ENCODE measurements at places on chromosomes 1 and 21.

DNA sequence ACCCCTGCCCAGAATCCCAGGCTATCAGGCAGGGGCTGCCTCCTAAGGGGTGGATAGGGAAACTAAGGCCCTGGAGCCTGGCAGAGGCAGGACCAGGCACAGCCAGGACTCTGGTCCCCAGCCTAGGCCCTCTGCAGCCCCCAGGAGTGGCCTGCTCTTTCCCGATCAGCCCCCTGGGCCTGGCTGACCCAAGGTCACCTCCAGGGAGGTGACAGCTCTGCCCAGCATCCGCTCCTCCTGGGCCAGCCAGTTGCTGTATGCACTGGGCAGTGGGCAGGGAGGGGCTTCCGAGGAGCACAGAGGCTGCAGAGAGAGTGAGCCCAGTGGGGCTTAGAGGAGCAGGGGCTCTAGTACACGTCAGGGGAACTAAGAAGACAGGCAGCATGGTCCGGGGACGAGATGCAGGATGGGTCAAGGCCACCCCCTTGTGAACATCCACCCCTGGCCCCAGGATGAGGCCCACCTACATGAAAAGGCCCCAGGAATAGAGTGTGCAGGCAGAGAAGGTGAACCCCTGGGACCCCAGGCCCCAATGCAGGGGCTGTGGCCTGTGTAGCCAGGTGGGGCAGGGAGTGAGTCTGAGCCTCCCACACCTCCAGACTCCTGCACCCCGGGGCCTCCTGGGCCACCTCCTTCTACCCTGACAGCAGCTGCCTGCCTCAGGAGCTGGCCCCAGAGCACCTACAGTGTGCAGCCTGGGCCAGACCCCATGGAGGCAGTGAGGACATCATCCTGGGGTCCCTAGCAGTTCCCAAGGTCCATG lies 32.8 kb downstream of the WNT9A start:
- DNase-seq = no peak

DNA sequence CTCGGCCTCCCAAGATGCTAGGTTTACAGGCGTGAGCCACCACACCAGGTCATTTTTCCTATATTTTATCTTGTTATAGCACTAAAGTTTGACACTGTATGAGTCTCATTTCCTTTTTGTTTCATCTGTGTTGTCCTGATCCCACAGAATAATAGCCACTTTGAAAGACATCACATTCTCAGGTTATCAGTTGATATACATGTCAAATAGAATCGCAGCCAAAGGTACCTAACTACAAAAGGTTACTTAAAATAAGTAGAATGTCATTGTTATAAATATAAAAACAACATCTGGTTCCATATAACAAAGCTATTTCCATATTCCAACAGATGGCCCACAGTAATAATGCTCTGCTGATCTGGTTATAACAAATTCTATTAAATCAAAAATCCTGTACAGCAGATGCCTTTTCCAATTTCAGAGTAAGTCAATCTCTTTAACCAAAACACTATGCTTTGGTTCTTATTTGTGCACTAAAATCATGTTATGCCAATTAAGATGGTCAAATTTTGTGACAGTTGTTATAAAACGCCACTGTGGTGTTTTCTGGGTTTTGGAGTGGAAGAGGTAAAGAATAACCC lies 6.0 kb downstream of the FOXJ3 start:
- DNase-seq = no peak

DNA sequence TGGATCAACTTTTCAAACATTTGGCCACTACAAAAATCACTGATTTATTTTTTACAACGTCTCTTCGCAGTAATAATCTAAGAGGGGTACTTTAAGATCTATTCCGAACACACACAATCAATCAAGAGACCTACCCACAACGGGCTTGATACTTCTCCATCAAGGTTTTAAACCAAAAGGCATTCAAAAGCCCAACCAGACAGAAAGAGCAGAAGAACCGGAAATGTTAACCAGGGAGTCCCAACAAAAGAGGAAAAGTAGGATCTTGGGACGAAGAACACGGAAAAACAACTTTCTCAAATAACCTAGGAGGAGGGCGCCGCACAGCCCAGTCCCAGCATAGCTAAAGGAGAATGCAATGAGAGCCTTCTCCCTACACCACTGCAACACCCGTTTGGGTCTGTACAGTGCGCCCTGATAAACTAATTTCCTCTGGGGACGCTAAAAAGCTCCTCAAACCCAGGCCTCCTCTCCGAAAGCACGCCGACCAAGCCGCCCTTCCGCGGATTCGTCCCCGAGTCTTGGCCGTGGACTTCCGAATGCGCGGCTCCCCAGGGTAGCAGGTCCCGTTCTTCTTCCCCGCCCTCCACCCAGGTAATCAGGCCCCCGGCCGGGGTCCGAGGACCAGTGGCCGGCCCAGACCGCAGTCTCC lies 623 bp downstream of the RPL22 start:
- no peak for DNase-seq

GRCh38 chr1:204946640-204947039 lies 76.0 kb downstream of the NFASC start:
- no peak for DNase-seq

DNA sequence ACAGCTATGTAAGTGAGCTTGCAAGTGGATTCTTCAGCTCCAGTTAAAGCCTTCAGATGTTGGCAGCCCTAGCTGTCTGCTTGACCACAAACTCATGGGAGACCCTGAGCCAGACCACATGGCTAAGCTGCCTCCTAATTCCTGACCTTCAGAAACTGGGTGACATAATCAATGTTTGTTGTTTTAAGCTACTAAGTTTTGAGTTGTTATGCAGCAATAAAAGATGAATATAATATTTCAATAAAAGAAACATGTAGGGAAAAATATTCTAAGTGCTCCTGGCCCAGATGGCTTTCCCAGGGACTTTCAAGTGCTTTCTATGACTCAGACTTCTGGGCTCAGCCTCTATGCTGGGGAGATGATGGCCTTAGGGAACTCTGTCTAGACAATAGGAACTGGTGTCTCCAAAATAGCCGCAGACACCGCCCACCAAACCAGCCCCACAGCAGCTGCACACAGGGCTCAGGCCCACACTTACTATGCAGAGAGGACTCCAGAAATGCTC lies 20.3 kb upstream of the AZIN2 start:
- no peak for DNase-seq

GRCh38 chr1:204272505-204272904 lies 58.7 kb upstream of the GOLT1A start:
- no peak for DNase-seq

DNA sequence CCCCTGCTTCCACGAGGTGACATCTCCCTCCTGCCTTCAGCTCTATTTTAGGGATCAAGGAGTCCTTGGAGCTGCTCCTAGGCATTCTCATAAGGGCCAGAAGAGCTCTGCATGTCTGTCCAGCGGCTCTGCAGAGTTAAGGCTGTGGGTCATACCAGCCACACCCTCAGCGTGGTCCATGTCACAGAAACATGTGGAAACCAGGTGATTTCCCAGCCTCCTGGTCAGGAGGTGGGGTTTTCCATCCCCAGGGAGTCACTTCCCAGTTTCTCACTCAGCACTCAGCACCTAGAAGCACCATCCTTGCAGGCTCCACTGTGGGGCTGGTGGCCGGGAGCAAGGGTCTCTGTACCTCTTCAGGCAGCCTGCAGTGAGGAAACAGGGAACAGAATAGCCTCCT lies 1.4 kb upstream of the TNFRSF1B start:
- no peak for DNase-seq

DNA sequence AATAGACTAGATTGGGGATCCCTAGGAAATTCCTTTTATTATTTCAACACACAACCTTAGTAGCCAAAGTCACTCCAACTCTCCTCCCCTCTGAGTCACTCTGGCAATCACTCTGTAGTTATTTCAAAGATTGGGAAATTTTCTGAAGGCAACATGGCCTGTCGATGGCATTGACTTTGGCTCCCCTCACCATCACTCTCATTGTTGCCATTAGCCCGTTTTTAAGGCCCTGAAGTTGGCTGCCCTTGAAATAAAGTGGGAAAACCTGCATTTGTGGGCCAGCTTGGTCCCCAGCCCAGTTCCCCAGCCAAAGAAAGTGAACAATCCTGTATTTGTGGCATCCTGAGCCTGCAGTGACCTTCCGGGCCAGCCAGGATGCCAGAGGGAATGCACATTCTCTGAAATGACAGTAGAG lies 52.5 kb downstream of the CDC7 start:
- no peak for DNase-seq

DNA sequence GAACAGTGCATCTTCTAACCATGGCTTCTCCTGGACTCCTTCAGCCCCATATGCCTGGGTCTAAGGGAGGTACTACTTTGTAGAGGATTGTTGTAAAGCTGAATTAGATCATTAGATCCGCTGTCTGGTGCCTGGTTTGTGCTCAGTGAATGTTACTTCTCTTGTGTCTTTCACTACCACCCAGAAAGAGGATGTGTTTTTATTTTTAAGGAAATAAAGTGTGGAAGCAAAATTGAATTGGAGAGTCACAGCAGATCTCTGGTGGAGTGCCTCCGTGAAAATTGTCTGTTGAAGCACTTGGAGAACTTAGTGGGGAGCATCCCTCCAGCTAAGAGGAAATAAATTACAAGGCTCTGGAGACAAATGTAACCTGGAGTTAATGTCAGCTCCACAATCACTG lies 101.8 kb upstream of the ARTN start:
- no peak for DNase-seq

- DNase-seq = no peak
These were observed 104.1 kb upstream of the HNRNPU start for GRCh38 chr1:244968471-244968871.

All from activated T-helper 9 cell treated with anti-CD3 and anti-CD28 coated beads, Interleukin-2, amount 50 U/mL, for 16 hours (primary cell).